ENCODE measurements at places on chromosomes 12 and 14. TPM values are rescaled to one million over a fixed set of nuclear protein-coding genes. Genes with fewer than 3 reads are reported as not detected.

DNA sequence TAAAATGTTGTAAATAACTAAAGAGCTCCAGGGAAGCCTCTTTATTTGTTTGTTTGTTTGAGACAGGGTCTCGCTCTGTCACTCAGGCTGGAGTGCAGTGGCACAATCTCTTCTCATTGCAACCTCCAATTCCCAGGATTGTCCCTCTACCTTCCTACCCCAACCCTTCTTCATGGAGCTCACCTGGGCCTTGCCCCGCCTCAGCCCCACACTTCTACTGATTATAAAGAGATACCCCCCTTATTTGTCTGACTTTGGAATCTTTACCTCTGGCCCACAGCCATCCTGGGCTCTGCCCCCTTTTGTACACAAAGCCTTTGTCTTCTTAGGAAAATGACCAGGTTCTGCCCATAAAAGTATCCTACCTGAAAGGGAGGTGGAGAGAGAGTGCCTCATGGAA, 9.1 kb upstream of the BLTP3B start:
- DNase-seq = no peak

- no peak for DNase-seq
Observed at GRCh38 chr12:3409662-3410061, 81.3 kb upstream of the PRMT8 start.

- no peak for DNase-seq
Observed at GRCh38 chr12:23356927-23357708, 592.4 kb downstream of the SOX5 start.

GRCh38 chr12:32533971-32534590, 134.7 kb downstream of the FGD4 start:
- no peak for DNase-seq

The P2RX2 gene
- total RNA-seq = not detected

The CD27 gene
- 43.8 TPM for total RNA-seq

The PRPH gene
- total RNA-seq = not detected

The POTEG gene
- not detected for total RNA-seq

The TDRD9 gene
- total RNA-seq = 3.1 TPM

The COA8 gene
- total RNA-seq = 28.4 TPM

The MYF6 gene
- total RNA-seq = not detected

The PTPRR gene
- total RNA-seq = not detected
